ENCODE measurements at places on chromosomes 7 and 10.

DNA sequence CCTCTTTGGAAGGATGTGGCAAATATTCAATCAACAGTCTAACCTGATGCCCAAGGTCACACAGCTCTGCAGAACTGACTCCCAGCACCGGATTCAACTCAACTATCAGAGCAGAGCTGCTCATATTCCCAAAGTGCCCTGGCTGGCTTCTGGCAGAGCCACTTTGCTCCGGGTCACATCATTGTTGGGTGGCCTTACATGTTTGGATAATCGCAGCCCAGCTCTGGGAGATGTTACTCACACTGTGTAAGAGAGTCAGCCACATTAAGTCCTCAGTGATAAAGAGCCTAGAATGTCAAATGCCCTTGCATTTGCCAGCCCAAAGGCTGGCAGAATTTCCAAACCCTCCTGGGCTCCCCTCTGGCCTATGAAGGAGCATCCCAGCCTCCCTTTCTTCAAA lies 79.8 kb upstream of the PDE1C start:
- H3K36me3 ChIP-seq: no peaks in the 10 kb centered on the region
- H3K27ac ChIP-seq: no peak overlapping the region
- H3K27me3 ChIP-seq: no peaks in the 10 kb centered on the region

GRCh38 chr10:30058570-30059132 lies 735 bp downstream of the JCAD start:
- H3K36me3 ChIP-seq: no peaks in the 10 kb centered on the region
- H3K27ac ChIP-seq: no peak overlapping the region
- H3K27me3 ChIP-seq: no peaks in the 10 kb centered on the region

- no peak overlapping the region for H3K4me3 ChIP-seq
- no peak for DNase-seq
- H3K27me3 ChIP-seq: peaks cover 2% of the 10 kb centered on the region
- no peak overlapping the region for H3K27ac ChIP-seq
These were observed 795.6 kb downstream of the PHTF2 start for GRCh38 chr7:78594156-78594555.

- no peak for DNase-seq
- H3K36me3 ChIP-seq: no peaks in the 10 kb centered on the region
- H3K4me3 ChIP-seq: no peak overlapping the region
- no peak overlapping the region for H3K27ac ChIP-seq
- no peaks in the 10 kb centered on the region for H3K4me1 ChIP-seq
These were observed 5.6 kb upstream of the ABLIM1 start for GRCh38 chr10:114663626-114664025.

- H3K27me3 ChIP-seq: no peaks in the 10 kb centered on the region
- no peak overlapping the region for H3K27ac ChIP-seq
- H3K4me3 ChIP-seq: no peak overlapping the region
- H3K4me1 ChIP-seq: no peaks in the 10 kb centered on the region
These were observed 165.2 kb upstream of the TMEM72 start for GRCh38 chr10:44745920-44746319.

DNA sequence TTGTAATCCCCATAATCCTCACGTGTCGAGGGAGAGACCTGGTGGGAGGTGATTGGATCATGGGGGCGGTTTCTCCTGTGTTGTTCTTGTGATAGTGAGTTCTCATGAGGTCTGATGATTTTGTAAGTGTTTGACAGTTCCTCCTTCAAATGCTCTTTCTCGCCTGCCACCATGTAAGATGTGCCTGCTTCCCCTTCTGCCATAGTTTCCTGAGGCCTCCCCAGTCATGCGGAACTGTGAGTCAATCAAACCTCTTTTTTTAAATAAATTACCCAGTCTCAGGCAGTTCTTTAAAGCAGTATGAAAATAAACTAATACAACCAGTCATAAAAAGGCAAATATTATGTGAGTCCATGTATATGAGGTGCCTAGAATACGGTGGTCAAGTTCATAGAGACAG lies 87.5 kb downstream of the FRMD4A start:
- H3K36me3 ChIP-seq: no peaks in the 10 kb centered on the region
- no peaks in the 10 kb centered on the region for H3K4me1 ChIP-seq
- H3K4me3 ChIP-seq: no peak overlapping the region
- H3K27me3 ChIP-seq: peaks cover 10% of the 10 kb centered on the region
- no peak overlapping the region for H3K27ac ChIP-seq
- no peak for DNase-seq

DNA sequence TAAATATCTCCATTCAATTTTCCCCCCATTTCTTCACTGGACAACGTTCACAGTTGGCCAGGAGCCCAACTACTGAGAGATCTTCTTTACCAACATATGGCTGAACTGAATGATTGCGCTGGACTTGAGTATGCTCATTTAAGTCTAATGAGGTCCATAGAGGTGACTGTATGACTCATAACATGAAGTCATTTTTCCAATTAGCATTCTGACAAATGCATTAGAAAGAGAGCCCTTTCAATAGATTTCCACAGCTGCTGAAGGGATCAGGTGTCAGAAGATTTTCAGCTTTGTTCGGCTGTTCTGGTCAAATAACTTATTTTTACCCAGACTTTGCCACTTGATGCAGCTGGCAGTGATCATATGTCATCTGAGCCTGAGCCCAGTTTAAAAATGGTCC lies 438.0 kb downstream of the ETV1 start:
- no peak overlapping the region for H3K4me3 ChIP-seq
- DNase-seq: no peak
- H3K27ac ChIP-seq: no peak overlapping the region
- no peaks in the 10 kb centered on the region for H3K4me1 ChIP-seq
- no peaks in the 10 kb centered on the region for H3K36me3 ChIP-seq

- no peak for DNase-seq
- no peak overlapping the region for H3K4me3 ChIP-seq
- H3K4me1 ChIP-seq: no peaks in the 10 kb centered on the region
These were observed 302 bp upstream of the EN2 start for GRCh38 chr7:155457544-155458110.

DNA sequence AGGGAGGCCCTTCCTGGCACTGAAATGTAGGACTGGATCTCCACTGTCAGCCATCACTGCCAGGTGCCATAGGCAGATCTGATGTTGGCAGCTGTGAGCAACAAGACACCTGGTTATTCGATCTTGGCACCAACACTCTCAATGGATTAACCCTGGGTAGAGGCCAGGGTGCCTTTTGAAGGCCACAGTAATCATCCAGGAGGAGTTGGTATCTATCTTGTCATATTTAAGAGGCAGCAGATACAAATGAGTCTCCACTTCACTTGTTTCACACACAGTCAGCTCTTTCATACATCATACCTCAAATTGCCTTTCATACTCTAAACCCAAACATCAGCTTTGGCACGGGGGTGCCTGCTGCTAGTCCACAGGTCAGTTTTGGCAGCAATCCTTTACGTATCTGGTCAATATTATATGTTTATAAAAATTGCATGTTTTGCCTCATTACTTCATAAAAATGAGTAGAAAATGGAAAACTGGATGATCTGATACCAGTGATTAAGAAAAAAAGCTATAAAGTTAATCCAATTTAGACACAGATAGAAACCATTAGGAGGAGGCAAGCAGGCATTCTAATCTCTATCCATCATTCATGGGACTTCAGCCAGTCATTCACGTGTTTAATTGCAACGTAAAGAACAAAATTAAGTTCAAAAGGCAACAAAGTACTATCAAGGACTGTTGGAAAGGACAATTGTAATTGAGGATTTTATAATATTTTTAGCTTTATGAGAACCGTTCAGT lies 12.7 kb upstream of the CACUL1 start:
- H3K4me1 ChIP-seq: no peaks in the 10 kb centered on the region
- no peak overlapping the region for H3K27ac ChIP-seq
- no peak overlapping the region for H3K4me3 ChIP-seq
- H3K36me3 ChIP-seq: no peaks in the 10 kb centered on the region
- DNase-seq: no peak

GRCh38 chr10:50540069-50540825 lies 83.5 kb downstream of the SGMS1 start:
- no peak overlapping the region for H3K27ac ChIP-seq
- H3K27me3 ChIP-seq: no peaks in the 10 kb centered on the region
- DNase-seq: no peak
- no peaks in the 10 kb centered on the region for H3K4me1 ChIP-seq
- H3K4me3 ChIP-seq: no peak overlapping the region

DNA sequence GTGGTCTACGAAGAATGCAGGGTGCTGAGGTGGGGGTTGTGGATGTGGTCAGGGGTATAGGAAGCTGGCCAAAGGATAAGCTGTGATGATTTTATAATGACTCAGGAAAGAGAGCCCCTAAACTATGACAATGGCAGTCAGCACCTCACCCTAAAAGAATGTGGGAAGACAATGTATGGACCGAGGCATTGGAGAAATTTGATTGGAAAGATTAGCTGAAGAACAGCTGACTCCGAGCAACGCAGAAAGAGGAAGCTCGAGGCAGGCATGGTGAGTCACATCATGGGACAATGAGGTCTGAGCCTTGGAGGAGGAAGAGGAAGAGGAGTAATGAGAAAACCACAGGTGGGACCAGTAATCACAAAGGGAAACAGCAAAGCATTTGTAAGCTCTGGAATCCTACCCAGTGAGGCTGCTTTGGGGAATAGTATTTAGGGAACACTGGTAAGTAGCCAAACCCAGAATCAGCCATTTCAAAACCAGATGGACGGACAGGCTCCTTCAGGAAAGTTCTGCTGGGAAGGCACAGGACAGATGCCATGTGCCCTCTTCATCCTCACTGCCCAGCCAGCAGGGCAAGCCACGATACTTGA lies 295.4 kb downstream of the PRPF18 start:
- DNase-seq: no peak
- no peak overlapping the region for H3K27ac ChIP-seq
- no peaks in the 10 kb centered on the region for H3K4me1 ChIP-seq
- H3K36me3 ChIP-seq: no peaks in the 10 kb centered on the region
- no peak overlapping the region for H3K4me3 ChIP-seq
- H3K27me3 ChIP-seq: peaks cover 4% of the 10 kb centered on the region

DNA sequence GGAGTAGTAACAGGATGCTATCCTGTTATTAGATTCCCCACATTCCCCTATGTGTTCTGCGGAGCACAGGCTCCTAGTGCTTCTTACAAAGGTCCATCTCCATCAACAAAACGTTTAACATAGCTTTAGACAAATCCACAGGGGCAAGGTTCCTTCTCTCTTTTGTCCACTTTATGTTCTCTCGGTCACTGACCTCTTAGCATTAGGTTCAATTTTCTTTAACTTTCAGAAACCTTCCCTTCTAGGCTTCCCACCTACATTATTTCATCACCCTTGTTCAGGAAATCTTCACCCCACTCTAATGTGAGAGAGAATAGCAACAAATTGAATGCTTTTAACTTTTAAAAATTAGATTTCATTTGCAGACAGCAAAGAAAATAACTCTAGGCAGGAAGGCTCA lies 84.9 kb downstream of the DOCK4 start:
- no peak for DNase-seq
- no peaks in the 10 kb centered on the region for H3K4me1 ChIP-seq
- no peaks in the 10 kb centered on the region for H3K36me3 ChIP-seq
- H3K27me3 ChIP-seq: no peaks in the 10 kb centered on the region
- no peak overlapping the region for H3K27ac ChIP-seq
- H3K4me3 ChIP-seq: no peak overlapping the region

- H3K4me3 ChIP-seq: no peak overlapping the region
- H3K27ac ChIP-seq: no peak overlapping the region
- no peak for DNase-seq
- no peaks in the 10 kb centered on the region for H3K4me1 ChIP-seq
- no peaks in the 10 kb centered on the region for H3K27me3 ChIP-seq
- H3K36me3 ChIP-seq: peaks cover 23% of the 10 kb centered on the region
These were observed 980 bp downstream of the ADAM8 start for GRCh38 chr10:133275684-133276092.

DNA sequence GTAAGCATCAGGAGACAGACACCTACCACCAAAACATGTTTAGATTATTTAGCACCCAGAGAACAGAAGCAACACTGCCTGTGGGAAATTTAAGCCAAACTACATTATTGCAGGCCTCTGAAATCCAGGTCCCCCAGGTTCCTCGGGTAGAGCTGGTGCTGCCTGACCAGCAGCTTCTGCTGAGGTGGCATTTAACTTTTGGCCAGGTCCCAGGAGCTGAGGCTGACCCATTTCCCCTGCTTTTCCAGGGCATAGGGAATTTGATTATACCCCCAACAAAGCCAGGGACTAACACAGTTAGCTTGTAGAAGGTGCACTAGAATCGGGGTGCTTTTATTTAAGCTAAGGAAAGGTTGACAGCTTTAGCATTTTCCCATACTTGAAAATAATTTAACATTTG lies 4.7 kb downstream of the LRRC4 start:
- DNase-seq: no peak
- H3K27me3 ChIP-seq: no peaks in the 10 kb centered on the region
- H3K4me3 ChIP-seq: no peak overlapping the region
- peaks cover 14% of the 10 kb centered on the region for H3K36me3 ChIP-seq
- H3K27ac ChIP-seq: no peak overlapping the region

GRCh38 chr10:28722065-28722803 lies 44.9 kb downstream of the BAMBI start:
- no peak overlapping the region for H3K4me3 ChIP-seq
- H3K27me3 ChIP-seq: no peaks in the 10 kb centered on the region
- H3K36me3 ChIP-seq: no peaks in the 10 kb centered on the region
- H3K4me1 ChIP-seq: no peaks in the 10 kb centered on the region
- no peak overlapping the region for H3K27ac ChIP-seq
- no peak for DNase-seq

DNA sequence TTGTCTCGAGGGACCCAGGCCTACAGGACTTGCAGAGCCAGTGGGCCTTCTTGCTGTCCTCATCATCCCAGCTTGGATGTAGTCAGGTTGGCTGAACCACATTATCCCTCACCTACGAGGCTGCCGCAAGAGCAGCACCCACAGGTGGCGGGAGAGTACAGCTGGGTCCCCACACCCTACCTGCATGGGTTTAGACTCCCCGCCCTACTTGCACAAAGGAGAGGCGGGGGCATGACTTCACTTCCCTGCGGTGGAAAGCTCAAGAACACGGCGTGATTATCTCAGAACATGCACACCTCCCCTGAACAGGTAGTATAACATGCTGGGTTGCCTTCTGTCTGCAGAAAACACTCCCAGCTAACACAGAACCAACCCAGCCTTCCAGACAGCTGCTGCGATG lies 57.5 kb downstream of the CTBP2 start:
- no peak overlapping the region for H3K4me3 ChIP-seq
- H3K27ac ChIP-seq: no peak overlapping the region
- no peak for DNase-seq
- 0 out of 2 replicates have a peak, but pooled peaks cover 3% of the 10 kb centered on the region for H3K36me3 ChIP-seq
- H3K4me1 ChIP-seq: no peaks in the 10 kb centered on the region

DNA sequence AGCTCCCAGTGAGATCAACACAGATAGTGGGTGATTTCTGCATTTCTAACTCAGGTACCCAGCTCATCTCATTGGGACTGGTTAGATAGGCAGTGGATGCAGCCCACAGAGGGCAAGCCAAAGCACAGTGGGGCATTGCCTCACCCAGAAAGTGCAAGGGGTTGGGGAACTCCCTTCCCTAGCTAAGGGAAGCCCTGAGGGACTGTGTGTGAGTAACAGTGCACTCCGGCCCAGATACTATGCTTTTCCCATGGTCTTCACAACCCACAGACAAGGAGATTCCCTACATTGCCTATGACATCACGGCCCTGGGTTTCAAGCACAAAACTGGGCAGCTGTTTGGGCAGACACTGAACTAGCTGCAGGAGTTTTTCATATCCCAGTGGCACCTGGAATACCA lies 62.8 kb downstream of the PPP1R3A start:
- DNase-seq: no peak
- no peaks in the 10 kb centered on the region for H3K27me3 ChIP-seq
- no peaks in the 10 kb centered on the region for H3K36me3 ChIP-seq
- no peaks in the 10 kb centered on the region for H3K4me1 ChIP-seq
- no peak overlapping the region for H3K4me3 ChIP-seq

- no peak overlapping the region for H3K27ac ChIP-seq
- no peak for DNase-seq
- H3K4me3 ChIP-seq: no peak overlapping the region
- H3K36me3 ChIP-seq: no peaks in the 10 kb centered on the region
- H3K27me3 ChIP-seq: no peaks in the 10 kb centered on the region
These were observed 202.8 kb upstream of the KCND2 start for GRCh38 chr7:120070201-120070600.

- H3K27me3 ChIP-seq: no peaks in the 10 kb centered on the region
- no peaks in the 10 kb centered on the region for H3K36me3 ChIP-seq
- no peaks in the 10 kb centered on the region for H3K4me1 ChIP-seq
These were observed 684.3 kb upstream of the SORCS1 start for GRCh38 chr10:107848726-107849360.
